ENCODE measurements at places on chromosomes 6 and 20.

GRCh38 chr20:62804021-62804626, 511 bp upstream of the OGFR start:
- DNase-seq = no peak

DNA sequence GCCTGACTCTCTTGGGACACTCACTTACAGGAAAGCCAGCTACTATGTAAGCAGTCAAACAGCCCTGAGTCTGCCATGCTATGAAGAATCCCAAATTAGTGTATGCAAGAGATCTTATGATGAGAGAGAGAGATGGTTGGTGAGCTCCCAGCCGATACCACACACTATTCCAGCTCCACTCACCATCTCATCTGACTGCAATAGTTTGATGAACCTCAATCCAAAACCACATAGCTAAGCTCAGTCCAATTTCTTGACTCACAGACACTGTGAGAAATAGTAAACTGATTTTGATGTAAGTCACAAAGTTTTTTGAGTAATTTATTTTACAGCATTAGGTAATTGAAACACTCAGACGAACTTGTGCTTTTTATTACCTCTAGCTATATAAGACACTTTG, 441.4 kb downstream of the COL12A1 start:
- DNase-seq = no peak

- DNase-seq = peak; percentile 25
Measured at GRCh38 chr20:8094850-8095249, 37.2 kb upstream of the PLCB1 start.

- no peak for DNase-seq
Measured at GRCh38 chr6:158113802-158114201, 54.3 kb downstream of the SERAC1 start.

DNA sequence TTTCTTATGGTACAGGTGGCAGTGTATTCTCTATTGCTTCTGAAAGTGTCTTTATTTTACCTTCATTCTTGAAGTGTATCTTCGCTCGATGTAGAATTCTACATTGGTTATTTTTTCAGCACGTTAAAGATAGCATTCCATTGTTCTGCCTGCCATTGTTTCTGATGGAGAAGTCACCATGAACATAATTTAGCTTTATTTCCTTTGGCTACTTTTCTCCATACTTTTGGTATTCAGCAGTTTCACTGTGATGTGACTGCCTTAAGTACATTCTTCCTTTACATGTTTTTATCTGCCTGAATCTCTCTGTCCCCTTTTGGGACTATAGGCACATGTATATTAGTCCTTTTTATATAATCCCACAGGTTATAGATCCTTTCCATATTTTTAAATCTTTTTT, 19.0 kb downstream of the ZNF133 start:
- no peak for DNase-seq

- DNase-seq = no peak
Measured at GRCh38 chr20:24420567-24420966, 48.9 kb upstream of the SYNDIG1 start.

GRCh38 chr6:93393554-93394074, 25.7 kb downstream of the EPHA7 start:
- DNase-seq = no peak

DNA sequence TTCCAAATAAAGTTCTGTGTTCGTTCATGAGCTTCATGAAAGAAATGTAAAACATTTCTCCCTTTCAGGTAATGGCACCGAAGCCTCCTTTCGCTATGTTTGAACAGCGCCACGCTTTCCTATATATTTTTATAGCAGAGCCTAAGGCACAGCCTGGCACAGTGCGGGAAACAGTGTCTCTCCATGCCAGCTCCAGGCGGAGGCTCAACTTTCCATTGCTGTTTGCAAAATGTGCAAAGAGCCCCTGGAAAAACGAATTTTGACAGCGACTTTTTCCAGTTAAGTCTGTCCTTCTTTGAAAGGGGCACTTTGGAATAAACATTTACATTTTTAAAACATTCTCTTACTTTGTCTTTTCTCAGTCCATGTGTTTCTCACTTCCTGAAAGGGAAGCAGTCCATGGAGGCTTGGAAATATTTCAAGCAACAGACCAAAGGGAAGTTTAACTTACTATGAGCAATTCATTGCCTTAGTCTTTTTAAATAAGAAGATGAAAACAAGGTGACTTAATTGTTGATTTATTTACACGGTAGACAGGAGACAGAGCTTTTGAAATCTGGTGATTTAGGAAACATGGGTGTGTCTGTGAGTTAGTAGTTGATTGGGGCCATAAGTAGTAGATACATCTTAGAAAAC, 769 bp downstream of the CCN6 start:
- DNase-seq = no peak

DNA sequence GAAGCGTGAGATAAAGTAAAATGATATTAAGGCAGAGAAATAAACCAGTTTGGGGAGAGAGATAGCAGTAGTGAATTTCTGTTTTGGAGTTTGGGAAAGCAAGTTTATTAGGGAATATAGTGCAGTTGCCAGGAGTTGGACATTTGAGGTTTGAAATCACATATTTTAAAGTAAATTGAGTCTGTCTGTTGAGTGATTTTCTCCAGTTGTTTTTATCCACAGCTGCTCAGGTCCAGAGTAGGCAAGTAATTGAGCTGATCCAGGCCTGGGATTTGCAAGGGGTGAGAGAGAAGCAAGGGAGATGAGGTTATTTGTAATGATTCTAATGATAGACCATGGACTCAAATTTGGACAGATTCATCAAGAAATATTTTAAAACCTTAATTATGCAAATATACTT, 481.9 kb downstream of the UTRN start:
- DNase-seq = no peak

GRCh38 chr20:59777814-59778575, 155.4 kb downstream of the SYCP2 start:
- no peak for DNase-seq

- no peak for DNase-seq
Measured at GRCh38 chr6:70327036-70327435, 24.2 kb upstream of the COL9A1 start.

DNA sequence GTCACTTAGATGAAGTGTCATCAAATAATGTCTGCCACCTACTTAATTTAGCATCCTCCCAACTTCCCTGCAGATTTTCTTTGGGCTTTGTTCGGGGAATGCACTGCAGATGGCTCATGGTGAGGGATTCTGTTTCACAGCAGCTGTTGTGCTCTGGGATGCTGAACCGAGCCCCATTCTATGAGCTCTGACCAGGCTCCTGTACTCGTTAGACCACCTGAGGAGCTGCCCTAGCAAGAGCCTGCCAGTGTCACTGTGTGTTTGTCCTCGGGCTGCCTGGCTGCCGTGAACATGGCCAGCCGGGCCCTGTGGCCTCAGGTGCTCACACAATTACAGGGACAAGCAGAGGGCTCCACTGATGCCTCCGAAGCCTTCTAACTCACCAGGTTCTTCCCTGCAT, 238.8 kb upstream of the ECI2 start:
- no peak for DNase-seq

GRCh38 chr6:132788658-132789395, 9.6 kb downstream of the SLC18B1 start:
- DNase-seq = no peak

DNA sequence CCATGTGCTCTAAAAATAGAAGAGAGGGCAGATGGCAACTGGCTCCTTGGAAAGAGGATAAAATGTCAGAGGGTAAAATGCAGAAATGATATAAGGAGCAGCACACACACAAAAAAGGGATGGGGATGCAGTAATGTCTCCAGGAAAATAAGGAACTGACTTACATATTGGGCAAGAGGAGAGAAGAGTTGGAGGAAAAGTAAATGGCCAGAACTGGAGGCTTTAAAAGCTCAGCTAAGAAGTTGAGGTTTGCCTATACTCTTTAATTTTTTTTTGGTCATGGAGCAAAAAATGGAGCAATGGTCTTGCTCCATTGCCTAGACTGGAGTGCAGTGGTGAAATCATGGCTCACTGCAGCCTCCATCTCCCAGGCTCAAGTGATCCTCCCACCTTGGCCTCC, 93.7 kb downstream of the SULF2 start:
- DNase-seq = no peak

DNA sequence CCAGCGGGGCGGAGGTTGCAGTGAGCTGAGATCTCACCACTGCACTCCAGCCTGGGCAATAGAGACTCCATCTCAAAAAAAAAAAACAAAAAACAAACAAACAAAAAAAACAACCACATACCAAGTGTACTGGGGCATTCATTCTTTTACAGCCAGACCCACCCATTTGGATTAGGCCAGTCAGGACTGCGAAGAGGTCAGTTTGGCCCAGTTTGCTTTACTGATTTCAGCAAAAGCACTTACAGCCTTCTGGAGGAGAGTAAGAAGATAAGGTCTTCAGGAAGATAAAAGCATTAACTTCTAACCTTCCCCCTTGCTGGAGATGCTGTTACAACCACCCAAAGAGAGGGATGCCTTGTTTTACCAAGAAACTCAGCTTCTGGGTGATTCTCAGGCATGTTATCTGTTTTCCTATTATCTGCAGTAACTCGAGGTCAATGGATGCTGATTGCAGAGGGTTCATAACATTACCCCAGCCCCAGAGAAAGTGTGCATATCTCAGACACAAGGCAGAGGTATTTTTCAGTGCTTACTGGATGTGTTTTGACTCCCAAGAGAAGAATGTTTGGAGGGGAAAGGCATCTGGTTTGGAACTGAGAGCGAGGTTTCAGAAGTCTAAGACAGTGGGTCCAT, 118.9 kb downstream of the RIN2 start:
- DNase-seq = no peak

DNA sequence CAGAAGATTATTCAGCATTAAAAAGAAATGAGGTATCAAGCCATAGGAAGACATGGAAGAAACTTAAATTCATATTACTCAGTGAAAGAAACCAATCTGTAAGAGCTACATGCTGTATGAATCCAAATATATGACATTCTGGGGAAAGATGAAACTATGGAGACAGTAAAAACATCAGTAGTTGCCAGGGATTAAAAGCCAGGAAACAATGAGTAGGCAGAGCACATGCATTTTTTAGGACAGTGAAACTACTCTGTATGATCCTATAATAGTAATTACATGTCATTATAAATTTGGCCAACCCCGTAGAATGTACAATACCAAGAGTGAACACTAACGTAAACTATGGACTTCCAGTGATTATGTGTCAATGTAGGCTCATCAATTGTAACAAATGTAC, 92.8 kb upstream of the RNF217 start:
- DNase-seq = no peak

DNA sequence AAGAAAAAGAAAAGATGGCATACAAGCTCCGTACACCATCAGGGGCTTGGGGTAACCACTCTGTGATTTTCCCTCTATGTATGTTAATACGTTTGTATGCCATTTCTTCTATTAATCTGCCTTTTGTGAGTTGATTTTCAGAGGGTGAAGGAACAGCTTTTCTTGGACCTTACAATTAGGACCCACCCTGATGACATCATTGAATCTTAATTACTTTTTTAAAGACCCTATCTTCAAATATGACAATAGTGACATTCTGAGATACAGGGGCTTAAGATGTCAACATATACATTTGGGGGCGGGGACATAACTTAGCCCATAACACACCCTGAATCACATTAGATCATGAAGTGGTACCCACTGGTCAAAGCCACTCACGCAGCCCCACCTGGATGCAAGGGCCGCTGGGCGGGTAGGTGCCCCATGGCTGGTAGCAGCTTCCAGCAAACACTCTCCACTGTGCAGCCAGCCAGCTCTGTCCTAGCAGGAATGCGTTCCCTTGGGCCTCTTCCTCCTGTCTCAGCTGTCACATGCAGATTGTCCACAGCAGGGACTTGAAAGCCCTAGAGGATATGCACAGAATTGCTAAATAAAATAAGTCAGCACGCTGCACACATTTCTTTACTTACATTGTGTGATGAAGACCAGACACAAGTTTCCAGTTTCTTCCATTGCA, 74.5 kb downstream of the FOXF2 start:
- no peak for DNase-seq

DNA sequence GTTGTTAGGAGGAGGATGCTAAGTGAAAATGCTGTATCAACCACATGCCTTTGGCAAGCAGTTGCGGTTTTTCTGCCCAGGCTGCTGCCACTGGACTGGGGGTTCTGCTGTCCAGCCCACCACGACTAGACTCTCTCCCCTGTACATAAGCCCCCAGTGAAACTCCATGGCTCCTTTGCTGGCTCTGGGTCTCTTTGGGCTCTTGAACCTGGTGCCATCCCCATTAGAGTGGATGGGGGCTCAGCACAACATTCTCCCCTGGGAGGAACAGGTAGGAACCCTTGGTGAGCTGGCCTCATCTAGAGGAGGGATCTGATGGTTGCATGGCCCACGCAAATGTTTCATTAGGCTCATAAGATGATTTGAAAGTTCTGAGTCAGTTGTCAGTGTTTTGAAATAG, 204.8 kb upstream of the KCNG1 start:
- DNase-seq = no peak

- peak; percentile 6 for DNase-seq
Measured at GRCh38 chr6:160013987-160014868, 45.3 kb downstream of the IGF2R start.

DNA sequence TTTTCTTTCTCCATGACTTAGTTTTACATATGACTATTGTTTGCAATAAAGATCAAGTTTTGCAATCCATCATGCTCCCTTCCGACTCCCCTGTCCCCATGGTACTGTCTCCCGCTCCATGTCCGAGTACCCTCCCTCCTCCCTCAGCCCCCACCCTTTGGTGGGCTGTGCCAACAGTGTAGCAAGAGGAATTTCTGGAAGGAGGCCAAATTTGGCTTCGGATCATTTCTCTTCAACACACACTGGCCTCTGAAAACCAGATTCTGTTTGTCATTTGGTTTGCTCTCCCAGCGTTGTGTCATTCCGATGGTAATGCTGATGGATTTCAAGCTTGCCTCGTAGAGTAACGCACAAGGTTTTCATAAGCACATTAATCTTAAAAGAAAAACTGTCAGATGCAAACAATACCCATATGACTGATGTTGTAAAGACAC, 22.9 kb upstream of the PAX1 start:
- peak; percentile 81 for DNase-seq

GRCh38 chr20:61053889-61054288, 198.2 kb upstream of the CDH4 start:
- DNase-seq = no peak

DNA sequence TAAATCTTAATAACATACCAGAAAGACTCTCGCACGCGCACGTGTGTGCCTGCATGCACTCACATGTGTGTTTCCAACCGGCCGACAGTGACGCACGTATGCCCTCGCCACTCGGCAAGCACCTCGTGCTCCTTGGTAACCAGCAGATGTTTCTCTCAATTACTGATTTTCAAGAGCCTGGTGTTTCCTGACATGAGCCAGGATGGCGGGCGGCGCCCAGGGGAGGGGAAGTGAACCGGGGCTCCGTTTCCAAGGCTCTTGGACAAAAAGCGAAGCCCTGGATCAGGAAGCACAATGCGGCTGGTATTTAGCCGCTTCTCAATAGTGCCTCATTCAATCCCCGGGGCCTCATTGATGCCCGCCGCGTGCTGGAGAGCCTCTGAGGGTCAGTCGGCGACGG, 37.7 kb downstream of the PMEPA1 start:
- DNase-seq = peak; percentile 96

GRCh38 chr20:54268941-54269340, 61.1 kb downstream of the PFDN4 start:
- DNase-seq = no peak

GRCh38 chr20:1820138-1821079, 74.8 kb upstream of the SIRPA start:
- no peak for DNase-seq
